ENCODE measurements at places on chromosomes 5 and 9.

DNA sequence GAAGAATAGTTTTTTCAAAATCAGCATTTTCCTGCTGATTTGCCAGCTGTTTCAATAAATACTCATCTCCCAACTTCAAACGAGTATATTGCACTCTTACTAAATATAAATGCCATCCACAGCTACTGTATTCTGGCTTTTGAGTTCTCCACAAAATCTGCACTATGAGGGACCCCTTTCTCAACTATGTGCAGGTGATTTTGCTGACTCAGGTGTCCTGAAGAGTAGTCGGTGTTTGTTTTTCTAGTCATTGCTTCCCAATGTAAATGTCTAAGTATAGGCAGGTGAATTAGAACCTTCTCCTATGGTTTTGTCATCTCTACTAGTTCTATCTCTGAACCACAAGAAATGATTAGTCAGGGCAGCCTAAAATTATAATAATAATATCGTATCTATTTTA lies 616.8 kb upstream of the MEF2C start:
- DNase-seq, result no peak

DNA sequence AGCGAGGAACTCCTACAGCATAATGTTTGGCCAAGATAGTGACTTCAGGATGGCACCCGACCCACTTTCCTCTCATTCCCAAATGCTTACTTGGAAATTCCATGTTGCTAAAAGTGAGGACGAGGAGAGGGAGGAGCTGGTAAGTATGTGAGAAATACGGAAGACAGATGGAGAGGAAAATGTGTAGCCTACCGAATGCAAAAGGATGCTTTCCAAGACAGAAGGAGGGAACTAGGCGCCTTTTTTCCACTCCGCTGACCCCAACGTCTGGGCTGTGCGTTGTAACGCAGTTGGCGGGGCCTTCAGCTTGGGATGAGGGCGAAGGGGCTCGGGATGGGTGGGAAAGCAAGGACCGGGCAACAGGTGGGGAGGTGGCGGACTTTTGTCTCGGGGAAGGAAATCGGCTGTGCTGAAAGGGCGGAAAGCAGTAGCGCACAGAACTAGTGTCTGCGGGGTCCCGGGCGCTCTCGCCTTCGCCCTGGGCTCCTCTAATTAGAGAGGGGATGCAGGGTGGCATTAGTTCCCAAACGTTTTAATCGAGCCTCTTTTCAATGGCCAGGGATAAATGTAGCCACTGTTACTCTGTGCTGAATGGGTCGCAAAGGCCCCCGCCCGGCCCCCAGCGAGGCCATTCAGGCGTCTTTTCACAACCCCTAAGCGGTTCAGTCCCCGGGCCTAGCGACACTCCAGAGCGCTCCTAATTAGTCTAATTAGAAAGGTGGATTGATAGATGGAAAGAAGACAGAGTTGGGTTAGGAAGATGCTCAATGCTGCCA lies 12.6 kb downstream of the FOXD1 start:
- peak; percentile 7 for DNase-seq

- DNase-seq, result peak; percentile 92
Observed at GRCh38 chr9:88477300-88477751, 57.7 kb upstream of the NXNL2 start.

DNA sequence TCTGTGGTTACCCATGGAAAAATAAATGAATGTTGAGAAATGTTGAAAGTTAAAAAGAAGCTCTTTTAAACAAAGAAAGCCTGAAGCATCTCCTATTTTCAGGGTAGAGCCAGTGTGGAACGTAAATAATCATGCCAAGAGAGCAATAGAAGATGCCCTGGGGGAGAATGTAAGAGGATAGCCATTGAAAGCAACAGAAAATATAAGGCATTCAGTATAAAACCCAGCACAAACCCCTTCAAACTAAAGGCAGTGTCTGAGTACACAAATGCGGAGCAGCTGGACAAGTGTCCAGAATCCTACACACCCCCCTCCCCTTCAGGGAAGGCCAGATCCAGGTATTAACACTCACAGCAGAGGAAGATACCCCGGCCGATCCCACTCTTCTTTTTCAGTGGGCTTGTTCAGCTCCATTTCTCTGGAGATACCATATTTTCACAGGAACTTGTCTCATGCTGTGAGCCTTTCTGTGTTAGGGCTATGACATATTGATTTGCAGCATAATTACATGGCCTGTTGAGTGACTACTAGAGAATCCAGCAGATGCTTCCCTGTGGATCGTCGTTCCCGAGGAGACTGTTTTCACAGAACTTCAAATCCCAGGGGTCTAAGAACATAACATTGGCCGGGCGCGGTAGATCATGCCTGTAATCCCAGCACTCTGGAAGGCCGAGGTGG lies 101.2 kb downstream of the PLK2 start:
- DNase-seq, result no peak

- DNase-seq, result no peak
Observed at GRCh38 chr9:116515541-116515940, 171.6 kb upstream of the TRIM32 start.

DNA sequence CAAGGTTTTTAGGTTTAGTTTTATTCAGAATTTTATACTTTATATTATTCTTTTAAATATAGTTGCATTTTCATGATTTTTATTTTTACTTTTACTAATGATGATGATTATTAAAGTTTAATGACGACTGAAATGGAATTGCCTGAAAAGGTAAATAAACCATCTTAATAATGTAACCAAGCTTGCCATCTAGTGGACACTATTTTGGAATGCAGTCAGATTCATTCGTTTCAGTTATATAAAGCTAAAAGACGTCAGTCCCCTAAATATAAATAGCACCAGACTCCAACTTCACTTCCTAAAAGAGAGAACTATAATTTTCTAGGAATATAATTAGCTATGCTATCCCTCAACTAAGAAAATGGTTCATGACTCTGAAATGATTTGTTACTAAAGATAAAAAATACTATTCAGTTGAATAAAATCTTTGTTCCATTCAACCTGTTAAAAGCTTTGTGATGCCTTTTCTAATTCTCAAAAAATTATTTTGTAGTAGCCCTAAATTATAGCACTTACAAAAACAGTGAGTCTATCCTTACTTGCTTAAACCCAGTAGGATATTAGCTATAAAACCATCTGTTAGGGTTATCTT lies 19.9 kb downstream of the ABITRAM start:
- peak; percentile 41 for DNase-seq

DNA sequence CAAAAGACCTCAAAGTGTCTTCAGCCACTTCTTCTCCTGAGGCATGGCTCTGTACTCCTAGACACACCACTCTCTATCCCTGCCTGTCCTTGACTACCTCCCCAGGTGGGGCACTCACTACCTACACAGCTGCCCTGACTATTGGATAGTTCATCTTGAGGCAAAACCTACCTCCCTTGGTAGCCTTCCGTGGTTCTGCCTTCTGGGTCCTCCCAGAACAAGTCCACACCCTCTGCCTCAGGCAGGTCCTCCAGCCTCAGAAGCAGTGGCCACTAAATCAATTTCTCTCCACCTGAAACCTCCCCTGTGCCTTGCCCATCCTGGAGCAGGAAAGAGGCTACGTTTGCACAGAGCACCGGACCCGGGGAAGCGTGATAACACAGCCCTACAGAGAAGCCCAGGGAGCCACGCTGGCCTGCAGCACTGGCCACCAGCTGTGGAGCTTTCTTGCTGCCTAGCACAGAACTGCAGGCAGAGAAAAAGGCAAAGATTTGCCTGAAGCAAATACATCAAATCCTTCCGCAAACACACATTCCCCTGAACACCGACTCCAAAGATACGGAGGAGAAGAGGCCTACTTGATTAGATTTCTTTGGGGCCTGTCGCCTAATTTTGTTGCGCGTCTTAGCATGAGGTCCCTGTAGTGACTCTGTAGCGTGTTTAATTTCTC lies 141.8 kb downstream of the C9orf50 start:
- DNase-seq, result no peak

GRCh38 chr5:4511996-4512656 lies 628.0 kb upstream of the ADAMTS16 start:
- DNase-seq, result peak; percentile 14

DNA sequence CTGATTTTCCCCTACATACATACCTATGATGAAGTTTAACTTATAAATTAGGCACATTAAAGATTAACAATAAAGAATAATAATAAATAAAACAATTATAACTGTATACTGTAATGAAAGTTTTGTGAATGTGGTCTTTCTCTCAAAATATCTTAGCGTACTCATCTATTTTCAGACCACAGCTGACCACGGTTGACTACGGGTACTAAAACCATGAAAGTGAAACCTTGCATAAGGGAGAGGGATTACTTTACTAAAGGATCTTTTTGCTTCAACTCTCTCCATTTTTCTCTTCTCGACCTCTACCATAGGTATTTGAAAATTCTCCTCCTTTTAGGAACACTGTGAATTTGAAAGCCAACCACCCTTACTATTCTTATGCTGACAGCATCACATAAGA lies 475.5 kb downstream of the CETN3 start:
- DNase-seq, result no peak

DNA sequence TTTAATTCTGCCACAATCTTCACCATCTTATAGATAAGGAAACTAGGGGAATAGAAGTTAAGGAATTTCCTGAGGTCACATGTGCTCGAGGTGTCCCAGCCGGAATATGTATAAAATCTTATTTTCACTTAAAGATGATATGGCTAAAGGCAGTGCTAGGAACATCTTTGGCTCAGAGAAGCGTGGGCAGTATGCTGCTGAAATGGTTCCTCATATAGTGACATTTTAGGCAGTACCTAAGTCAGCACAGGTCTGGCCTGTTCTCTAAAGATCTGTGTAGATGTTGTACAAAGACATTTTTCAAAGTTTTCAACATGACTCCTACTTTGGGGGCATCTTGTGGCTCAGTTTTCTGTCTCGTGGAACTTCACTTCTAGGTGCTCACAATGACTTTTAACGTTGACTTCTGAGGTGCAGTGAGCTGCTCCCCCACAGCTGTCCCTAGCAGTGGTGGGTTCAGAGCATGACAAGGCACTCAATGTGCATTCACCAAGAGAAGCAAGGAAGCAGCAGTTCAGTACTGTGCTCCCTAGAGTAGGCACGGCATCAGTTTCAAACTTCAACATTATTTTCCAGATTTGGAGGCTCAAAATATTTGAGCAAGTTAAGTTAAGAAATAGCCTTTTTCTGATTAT lies 40.3 kb downstream of the TNFAIP8 start:
- no peak for DNase-seq

DNA sequence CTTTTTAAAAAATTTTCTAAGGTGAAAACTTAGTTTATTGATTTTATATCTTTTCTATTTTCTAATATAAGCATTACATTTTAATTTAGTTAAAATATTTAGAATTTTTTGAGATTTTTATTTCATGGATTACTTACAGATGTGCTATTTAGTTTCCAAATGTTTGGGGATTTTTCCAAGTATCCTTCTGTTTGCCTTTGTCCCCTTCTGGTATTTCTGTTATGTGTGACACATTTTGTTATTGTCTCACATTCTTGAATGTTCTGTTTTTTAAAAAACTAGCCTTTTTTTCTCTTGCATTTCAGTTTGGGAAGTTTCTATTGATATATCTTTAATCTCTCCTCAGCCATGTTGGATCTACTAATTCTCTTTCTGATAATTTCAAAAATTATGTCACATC lies 234.9 kb downstream of the FAM170A start:
- DNase-seq, result no peak

DNA sequence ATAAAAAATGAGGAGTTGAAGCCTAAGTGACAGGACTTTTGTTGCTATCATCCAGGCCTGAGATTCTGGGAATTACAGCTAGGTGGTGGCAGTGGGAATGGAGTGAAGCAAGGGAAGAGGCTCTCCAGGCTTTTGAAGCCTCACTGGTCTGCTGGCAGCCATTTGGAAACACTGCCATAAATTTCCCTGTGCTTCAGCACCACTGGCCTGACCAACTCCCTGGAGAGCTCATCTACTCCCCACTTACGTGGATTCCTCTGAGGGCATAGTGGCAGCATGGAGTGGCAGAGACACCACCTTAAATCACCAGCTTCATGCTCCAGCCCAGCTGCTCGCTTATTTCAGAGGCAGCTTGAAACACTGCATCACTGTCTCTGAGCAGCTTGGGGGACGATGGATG lies 518.2 kb downstream of the TLR4 start:
- peak; percentile 15 for DNase-seq

DNA sequence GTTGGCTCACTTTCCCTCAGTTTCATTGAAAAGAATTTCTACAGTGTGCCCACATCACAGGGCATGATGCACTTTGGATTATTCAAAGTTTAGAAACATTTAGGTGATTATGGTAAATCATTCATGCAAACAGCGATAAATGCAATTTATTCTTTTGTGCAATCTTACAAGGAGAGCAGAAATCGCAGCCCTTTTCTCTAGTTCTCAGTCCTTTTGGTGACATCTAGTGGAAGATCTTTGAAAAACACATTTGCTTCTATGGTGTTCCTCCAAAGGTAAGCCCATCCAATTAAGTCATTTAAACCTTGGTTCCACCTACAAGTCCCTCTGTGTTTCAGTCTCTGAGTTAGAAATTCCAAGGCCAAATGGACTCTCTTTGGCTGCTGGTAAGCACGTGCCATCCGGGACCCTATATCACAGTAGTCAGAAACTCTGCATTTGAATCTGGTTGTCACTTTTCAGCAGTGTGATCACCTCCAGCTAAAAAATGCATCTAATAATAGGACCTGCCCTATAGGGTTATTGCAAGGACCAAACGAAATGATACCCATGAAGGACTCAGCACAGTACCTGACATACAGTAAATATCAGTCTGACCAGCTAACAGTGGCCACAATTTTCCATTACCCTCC lies 66.4 kb downstream of the MACROH2A1 start:
- peak; percentile 28 for DNase-seq

DNA sequence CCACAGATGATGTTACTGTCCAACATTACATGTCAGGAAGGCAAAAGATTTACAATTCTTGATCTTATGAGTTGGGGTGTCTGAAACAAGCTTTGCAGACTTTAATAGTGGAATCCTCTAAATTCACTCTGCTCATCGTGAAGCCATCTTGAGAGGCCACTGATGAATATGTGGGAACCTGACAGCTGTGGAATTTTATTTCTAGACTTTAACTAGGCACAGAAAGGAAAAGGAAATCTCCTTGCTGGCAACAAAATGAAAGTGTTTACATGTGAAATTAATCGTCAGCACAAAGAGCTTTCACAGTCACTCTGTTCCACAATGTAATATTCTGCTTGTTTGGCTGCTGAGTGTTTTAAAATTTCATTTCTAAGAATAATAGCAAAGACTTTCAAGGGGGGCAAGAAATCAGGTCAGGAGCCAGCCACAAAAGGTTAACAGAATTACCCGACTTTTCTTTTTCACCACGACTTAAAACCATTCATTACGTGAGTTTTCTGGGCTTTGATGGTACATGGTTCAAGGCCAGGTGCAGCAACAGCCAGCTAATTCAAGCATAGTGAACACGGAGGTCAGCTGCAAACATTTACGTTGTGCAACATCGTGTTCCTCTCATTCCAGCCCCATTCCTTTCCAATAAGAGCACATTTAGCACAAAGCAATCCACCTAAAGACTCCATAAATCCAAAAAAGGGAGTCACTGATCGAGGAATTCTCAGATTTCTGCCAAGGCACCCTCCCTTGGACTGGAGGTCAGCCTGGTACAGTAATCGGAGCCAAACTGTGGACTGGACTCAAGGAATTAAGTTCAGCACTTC lies 14.6 kb downstream of the NREP start:
- peak; percentile 80 for DNase-seq

GRCh38 chr5:143968071-143968878 lies 156.3 kb downstream of the HMHB1 start:
- DNase-seq, result peak; percentile 46

- DNase-seq, result no peak
Observed at GRCh38 chr9:125904155-125904851, 157.1 kb downstream of the PBX3 start.

GRCh38 chr5:32332361-32332760 lies 19.6 kb upstream of the MTMR12 start:
- no peak for DNase-seq
